ENCODE measurements at places on chromosomes 7 and 10. TPM values are rescaled to one million over a fixed set of nuclear protein-coding genes. Genes with fewer than 3 reads are reported as not detected.
A peak's percentile ranks its signal among the peaks of the same experiment; 100 is the strongest.

GRCh38 chr7:69892790-69893189, 294.5 kb downstream of the AUTS2 start:
- no peak overlapping the region for H3K4me3 ChIP-seq
- no peaks in the 10 kb centered on the region for H3K27me3 ChIP-seq
- H3K27ac ChIP-seq: no peak overlapping the region
- no peak for DNase-seq

DNA sequence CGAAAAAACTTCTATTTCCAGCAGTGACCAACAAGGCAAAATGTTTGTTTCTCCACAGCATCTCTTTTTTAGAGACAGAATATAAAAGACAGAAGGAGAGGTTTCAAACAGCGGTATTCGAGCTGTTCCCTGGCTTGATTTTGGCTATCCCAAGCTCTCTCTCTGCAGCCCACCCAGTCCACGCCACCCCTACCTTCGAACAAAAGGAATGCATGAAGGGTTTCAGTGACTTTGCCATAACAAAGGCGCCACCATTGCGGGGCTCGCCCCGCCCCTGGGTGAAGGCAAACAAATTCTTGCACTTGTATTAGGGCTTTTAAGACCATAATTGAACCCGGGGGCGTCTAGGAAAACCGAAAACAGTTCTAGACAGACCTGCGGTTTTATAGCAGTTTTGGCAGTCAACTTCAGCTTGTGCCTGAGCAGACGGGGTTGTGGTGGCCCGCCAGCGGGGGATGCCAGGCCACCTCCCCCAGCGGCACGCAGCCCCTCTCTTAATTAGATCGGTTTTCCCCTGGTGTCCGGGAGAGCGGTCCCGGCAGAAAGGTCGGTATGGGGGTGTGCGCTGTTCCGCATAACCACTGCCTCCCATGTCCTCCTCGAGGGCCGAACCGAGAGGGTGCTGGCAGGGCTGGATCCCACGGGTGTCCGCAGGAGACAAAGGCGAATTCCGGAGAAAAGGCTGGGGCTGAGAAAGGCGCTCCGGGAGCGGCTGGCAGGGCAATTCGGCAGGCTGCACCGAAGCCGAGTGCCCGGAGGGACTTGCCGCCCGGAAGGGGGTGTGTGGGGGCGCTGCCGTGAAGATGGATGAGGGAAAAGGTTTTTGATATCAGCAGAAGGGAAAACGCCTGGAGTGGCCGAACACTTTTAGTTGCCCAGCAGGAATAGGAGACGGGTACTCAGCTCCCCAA, 2.7 kb upstream of the HOXA11 start:
- peaks cover 65% of the 10 kb centered on the region for H3K4me1 ChIP-seq
- H3K4me3 ChIP-seq: peak overlapping the region; percentile 85
- DNase-seq: no peak
- no peak overlapping the region for H3K27ac ChIP-seq
- no peaks in the 10 kb centered on the region for H3K36me3 ChIP-seq

GRCh38 chr7:155268921-155269650, 28.6 kb upstream of the INSIG1 start:
- no peak overlapping the region for H3K27ac ChIP-seq
- DNase-seq: no peak
- H3K36me3 ChIP-seq: no peaks in the 10 kb centered on the region
- H3K27me3 ChIP-seq: peaks cover 3% of the 10 kb centered on the region

DNA sequence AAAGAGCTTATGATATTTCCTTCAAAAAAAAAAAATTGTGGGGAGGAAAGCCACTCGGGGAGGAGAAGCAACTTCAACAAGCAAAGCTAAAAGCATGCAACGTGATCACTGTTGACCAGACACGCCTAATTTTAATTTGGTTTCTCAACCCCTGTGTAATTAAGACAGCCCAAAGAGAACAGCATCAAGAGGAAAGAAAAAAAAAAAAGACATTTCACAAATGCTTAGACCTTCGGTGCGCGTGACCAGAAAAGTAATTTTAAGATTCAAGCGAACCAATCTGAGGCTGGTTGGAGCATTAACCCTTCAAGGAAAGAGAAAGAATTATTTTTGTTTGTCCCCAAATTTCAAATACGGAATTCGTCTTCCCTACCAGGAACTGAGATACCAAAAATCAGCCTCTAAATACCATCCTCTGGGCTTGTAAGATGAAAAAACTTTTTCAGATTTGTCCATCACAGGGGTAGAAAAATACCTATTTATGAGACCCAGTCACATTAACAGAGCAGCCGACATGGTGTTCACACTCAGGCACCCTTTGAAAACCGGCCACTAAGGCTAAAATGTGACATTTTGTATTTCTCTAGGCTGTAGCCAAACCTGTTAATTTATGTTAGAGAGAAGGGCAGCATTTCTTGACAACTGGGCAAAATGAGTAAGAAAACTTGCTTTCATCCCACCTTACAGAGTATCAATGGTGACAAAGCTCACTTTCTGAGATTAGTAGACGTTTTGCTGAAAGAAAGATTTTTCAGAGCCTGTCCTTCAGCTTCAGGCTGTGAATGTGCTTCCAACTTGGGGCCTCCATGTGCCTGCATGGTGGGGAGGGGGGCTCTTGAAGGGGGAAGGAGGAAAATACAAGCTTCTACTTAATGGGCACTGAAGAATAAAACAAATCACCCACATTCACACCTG, 179.9 kb upstream of the KLF14 start:
- DNase-seq: no peak
- H3K36me3 ChIP-seq: no peaks in the 10 kb centered on the region
- H3K27me3 ChIP-seq: peaks cover 20% of the 10 kb centered on the region
- H3K4me3 ChIP-seq: peak overlapping the region; percentile 98

GNAT3 gene
- polyA plus RNA-seq: not detected

GRCh38 chr10:58781873-58782488, 269.3 kb downstream of the BICC1 start:
- H3K4me3 ChIP-seq: no peak overlapping the region
- no peaks in the 10 kb centered on the region for H3K4me1 ChIP-seq
- H3K27me3 ChIP-seq: no peaks in the 10 kb centered on the region

GRCh38 chr10:118720685-118721538, 33.9 kb downstream of the CACUL1 start:
- no peak overlapping the region for H3K4me3 ChIP-seq
- peaks cover 2% of the 10 kb centered on the region for H3K4me1 ChIP-seq
- no peak overlapping the region for H3K27ac ChIP-seq
- DNase-seq: peak; percentile 36

DNA sequence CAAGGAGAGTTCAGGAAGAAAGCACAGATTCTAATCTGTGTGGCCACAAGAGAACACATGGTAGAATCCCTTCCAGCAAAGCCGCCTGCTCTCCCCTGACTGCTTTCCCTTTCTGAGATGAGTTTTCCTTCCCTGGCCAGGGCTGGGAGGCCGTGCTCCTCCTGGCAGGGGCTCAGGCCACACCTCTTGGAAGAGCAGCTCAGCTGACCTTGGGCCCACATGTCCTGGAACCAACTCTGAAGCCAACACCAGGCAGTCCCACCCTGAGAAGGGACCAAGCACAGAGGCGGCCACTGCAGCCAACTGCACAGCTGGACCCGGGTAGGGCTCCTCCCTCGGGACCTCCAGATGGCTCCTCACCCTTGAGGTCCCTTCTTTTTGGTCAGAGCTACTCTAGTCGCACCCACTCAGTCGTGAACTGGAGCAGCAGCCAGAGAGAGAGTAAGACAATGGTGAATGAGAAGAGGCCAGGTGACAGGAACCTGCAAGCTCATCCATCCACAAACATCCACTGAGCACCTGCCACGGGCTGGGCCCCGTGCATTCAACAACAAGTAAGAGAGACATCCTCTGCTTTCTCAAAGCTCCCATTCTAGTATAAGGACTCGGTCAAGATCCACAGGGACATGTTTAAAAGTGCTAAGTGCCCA, 40.3 kb downstream of the FAM53B start:
- peaks cover 11% of the 10 kb centered on the region for H3K27me3 ChIP-seq
- H3K4me1 ChIP-seq: peaks cover 100% of the 10 kb centered on the region
- peak overlapping the region; percentile 72 for H3K4me3 ChIP-seq
- H3K36me3 ChIP-seq: no peaks in the 10 kb centered on the region

GRCh38 chr7:102874966-102875365, 37.8 kb upstream of the LRRC17 start:
- peaks cover 1% of the 10 kb centered on the region for H3K27me3 ChIP-seq
- DNase-seq: no peak
- H3K27ac ChIP-seq: no peak overlapping the region
- H3K36me3 ChIP-seq: no peaks in the 10 kb centered on the region

DIP2C gene
- polyA plus RNA-seq: 0.06 TPM

- no peak overlapping the region for H3K4me3 ChIP-seq
- peaks cover 3% of the 10 kb centered on the region for H3K27me3 ChIP-seq
- no peaks in the 10 kb centered on the region for H3K4me1 ChIP-seq
- no peak for DNase-seq
- no peak overlapping the region for H3K27ac ChIP-seq
Measured at GRCh38 chr10:80421050-80421706, 12.8 kb downstream of the PRXL2A start.

DNA sequence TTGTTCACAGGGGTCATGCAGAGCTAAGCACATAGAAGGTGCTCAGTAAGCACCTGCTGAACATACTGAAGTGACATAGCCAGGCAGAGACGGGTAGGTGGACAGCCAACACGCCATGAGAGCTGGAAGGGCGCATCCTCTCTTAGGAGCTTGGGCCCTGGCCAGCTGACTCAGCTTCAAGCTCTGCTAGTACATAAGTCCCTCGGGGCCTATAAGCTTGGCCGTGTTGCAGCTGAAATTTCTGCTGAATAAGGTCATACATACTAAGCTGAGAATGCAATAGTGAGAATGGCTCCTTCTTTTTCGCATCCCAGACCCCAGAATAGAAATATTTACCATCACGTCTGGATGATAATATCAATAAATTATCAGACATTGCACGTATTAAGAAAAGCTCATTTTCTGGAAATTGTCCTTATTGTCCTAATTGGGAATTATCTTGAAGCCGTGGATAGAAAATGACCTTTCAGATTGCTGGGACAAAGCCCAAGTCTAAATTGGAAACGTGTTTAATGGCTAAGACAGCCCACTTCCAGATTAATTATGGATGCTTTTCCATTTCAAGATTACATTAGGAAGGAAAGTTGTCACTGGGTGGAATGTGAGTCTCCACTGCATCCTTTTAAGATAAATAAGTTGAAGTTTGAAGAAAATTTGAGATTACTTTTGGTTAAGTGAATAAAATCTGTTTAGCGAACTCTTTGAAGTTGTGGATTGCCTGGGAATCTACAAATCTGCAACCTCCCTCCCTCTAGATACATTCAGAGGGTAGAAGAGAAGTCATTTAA, 287.1 kb upstream of the C7orf33 start:
- H3K27ac ChIP-seq: no peak overlapping the region
- H3K36me3 ChIP-seq: no peaks in the 10 kb centered on the region
- H3K27me3 ChIP-seq: no peaks in the 10 kb centered on the region

DNA sequence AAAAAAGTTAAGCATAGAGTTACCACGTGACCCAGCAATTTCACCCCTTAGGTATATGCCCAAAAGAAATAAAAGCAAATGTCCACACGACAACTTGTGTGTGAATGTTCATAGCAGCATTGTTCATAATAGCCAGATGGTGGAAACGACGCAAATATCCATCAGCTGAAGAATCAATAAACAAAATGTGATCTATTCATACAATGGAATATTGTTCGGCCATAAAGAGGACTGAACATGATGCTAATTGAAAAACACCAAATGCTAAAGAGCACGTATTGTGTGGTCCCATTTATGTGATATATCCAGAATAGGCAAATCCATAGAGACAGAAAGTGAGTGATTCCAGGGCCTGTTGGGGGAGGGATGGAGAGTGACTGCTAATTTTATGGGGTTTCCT, 18.3 kb upstream of the USP6NL start:
- peaks cover 21% of the 10 kb centered on the region for H3K4me1 ChIP-seq
- DNase-seq: no peak
- H3K27ac ChIP-seq: no peak overlapping the region
- peaks cover 3% of the 10 kb centered on the region for H3K27me3 ChIP-seq
- peaks cover 4% of the 10 kb centered on the region for H3K36me3 ChIP-seq

CCSER2 gene
- polyA plus RNA-seq: 118 TPM

DNA sequence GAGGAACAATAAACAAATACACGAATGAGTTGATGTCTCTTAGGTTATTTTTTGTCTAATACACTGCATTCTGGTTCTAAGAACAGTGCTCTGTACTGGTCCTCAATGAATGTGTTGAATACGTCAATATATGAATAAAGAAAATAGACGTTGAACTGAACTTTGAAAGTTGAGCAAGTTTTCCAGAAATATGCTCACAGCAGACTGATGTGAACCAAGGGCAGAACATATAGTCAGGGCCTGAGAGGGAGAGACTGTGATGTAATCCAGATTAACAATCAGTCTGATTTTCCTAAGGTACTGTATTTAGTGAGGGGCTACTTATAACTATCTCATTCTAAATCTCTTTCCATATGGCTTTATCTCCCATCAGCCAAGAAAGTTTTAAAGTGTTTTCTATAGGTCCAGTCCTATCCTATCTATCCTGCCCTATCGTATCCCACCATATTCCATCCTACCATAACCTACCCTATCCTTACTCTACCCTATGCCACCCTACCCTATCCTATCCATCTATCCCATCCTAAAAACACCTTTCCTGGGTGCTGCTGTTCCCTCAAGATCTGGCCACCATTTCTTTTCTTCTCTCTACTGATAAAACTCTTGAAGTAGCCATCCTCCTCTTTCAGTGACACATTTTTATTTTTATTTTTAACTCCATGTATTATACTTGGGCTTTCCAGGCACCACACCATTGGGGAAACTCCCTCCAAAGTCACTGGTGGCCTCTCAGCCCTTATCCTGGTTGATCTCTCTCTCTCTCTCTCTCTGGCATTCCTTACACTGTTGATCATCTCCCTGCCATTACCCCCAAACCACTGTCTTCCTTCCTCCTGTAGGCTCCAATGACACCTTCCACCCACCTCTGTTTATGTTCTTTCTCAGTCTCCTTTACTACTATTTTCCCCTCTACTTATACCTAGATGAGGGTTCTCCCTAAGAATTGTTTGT, 212.3 kb upstream of the SLC26A5 start:
- no peaks in the 10 kb centered on the region for H3K36me3 ChIP-seq
- no peaks in the 10 kb centered on the region for H3K4me1 ChIP-seq
- no peak for DNase-seq
- H3K27me3 ChIP-seq: no peaks in the 10 kb centered on the region
- no peak overlapping the region for H3K27ac ChIP-seq

GRCh38 chr7:5574770-5575269, 151.2 kb upstream of the TNRC18 start:
- H3K27ac ChIP-seq: no peak overlapping the region
- H3K27me3 ChIP-seq: peaks cover 13% of the 10 kb centered on the region
- no peak overlapping the region for H3K4me3 ChIP-seq
- no peak for DNase-seq
- H3K36me3 ChIP-seq: no peaks in the 10 kb centered on the region

DNA sequence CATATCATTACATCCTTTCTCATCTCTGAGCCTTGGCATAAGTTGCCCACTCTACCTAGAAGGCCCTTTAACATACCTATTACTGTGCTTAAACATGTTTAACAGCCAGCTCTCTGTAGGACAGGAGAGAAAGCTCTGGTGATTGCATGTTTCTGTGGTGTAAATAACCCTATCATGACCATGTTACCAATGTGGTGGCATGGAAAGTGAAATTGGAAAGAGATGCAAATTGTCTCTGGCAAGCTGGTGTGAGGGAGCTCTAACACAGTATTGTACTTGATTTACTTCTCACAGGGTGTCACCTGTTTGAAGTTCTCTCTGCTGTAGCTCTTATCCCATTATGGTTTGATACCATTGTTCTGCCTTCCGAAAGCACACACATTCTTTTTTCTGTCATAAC, 231.8 kb upstream of the DKK1 start:
- H3K27me3 ChIP-seq: no peaks in the 10 kb centered on the region
- no peak for DNase-seq
- no peak overlapping the region for H3K4me3 ChIP-seq
- H3K27ac ChIP-seq: no peak overlapping the region
- no peaks in the 10 kb centered on the region for H3K4me1 ChIP-seq
- no peaks in the 10 kb centered on the region for H3K36me3 ChIP-seq
